Keratinocyte (primary cell): ENCODE measurements at places on chromosomes 16 and 17. TPM values are rescaled to one million over a fixed set of nuclear protein-coding genes. Genes with fewer than 3 reads are reported as not detected.

DNA sequence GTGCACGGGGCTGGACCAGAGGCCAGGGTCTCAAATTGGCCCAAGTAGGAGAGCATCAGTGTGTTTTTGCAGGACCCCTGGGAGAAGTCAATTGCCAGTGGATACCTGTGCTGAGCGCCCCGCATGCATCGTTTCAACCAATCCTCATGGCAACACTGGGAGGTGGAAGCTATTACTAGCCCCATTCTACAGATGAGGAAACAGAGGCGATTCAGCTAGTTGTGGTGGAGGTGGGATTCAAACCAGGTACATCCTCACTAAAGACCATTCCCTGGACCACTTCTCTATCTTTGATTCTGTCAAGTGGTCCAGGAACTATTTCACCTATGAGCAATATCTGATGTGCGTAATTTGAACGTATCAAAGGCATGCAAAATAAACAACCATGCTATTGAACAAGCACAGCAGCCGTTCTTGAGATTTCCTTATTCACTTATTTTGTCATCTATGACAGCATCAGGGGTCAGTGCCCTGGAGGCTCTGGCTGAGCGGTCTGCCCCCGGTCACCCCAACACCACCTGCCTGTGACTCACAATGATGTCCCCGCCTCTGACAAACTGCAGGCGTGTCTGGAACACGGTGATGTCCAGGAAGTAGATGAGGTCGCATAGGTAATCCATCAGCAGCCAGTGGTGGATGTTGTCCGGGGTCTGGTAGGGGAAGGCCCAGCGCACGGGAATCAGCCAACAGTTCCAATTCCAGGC, 54.0 kb downstream of the CNGB1 start:
- DNase-seq, result peak; percentile 85

DNA sequence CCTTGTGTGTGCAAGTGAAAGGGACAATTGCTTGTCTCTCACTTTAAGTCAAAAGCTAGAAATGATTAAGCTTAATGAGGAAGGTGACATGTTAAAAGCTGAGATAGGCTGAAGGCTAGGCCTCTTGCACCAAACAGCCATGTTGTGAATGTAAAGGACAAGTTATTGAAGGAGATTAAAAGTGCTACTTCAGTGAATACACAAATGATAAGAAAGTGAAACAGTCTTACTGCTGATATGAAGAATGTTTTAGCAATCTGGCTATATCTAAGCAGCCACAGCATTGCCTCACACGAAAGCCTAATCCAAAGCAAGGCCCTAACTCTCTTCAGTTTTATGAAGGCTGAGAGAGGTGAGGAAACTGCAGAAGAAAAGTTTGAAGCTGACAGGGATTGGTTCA, 71.0 kb downstream of the CDRT15 start:
- no peak for DNase-seq

- no peak for DNase-seq
Measured at GRCh38 chr17:2449486-2449885, 48.6 kb upstream of the MNT start.

DNA sequence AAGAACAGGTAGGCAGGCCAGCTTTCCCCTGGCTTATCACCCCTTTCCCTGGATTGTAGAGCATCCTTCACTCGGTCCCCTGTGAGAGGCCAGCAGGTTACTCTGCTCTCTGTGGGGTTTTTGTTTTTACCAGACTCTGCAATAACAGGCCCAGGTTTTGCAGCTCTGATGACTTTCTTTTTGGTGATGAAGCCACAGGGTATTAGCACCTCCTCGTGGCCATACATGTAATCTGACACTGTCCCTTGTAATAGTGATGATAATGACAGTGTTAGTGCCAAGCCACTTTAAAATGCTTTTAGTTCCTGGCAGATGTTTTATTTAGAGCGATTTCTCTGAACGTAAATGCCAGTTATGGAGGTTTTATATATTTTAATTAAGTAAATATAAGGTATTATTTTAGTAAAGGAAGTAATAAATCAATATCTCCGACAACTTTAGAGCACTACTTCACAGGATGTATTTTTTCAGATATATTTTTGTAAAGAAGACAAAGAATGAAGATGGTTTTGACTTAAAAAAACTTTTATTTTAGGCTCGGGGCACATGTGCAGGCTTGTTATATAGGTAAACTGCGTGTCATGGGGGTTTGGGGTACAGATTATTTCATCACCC, 38.0 kb upstream of the CPHXL start:
- DNase-seq, result peak; percentile 11

DNA sequence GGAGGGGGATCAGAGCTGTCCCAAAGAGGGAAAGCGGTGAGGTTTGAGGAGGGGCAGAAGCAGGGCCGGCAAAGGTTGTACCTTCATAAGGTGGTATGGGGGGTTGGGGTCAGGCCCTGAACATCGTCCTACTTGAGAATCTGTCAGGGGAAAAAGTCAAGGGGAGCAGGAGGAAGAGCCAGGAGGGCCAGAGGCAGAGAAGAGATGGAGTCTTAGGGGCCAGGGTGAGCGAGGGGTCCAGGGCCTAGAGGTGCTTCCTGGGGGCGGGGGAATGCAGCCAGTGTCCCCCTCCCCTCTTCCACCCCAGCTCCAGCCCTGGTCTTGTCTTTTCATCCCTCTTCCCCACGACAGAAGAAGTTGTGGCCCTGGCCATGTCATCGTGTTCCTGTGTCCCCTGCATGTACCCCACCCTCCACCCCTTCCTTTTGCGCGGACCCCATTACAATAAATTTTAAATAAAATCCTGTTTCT, 1.3 kb upstream of the PRRT2 start:
- no peak for DNase-seq

DNA sequence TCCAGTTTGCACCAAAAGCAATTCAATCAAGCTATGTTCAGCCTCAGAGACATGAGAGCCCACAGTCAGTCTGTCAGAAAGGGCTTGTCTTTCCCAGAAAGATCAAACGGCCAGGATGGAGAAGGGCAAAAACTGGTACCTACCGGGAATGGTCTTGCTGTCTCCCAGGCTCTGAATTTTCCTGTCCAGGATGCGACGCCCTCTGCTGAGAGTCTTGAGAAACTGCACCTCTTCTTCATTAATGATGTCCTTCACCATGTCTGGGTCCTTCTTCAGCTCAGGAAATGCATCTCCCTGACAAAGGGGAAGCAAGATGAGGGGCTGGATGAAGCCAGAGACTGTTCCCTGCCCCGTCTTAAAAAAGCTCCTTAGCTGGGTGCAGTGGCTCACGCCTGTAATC, 15.8 kb upstream of the EXOSC6 start:
- no peak for DNase-seq

GRCh38 chr16:70433458-70434103, 5.3 kb downstream of the ST3GAL2 start:
- DNase-seq, result no peak

- no peak for DNase-seq
Measured at GRCh38 chr16:58584831-58585505, 44.7 kb downstream of the CNOT1 start.

- DNase-seq, result no peak
Measured at GRCh38 chr17:49201481-49201927, 8.9 kb downstream of the GNGT2 start.

DNA sequence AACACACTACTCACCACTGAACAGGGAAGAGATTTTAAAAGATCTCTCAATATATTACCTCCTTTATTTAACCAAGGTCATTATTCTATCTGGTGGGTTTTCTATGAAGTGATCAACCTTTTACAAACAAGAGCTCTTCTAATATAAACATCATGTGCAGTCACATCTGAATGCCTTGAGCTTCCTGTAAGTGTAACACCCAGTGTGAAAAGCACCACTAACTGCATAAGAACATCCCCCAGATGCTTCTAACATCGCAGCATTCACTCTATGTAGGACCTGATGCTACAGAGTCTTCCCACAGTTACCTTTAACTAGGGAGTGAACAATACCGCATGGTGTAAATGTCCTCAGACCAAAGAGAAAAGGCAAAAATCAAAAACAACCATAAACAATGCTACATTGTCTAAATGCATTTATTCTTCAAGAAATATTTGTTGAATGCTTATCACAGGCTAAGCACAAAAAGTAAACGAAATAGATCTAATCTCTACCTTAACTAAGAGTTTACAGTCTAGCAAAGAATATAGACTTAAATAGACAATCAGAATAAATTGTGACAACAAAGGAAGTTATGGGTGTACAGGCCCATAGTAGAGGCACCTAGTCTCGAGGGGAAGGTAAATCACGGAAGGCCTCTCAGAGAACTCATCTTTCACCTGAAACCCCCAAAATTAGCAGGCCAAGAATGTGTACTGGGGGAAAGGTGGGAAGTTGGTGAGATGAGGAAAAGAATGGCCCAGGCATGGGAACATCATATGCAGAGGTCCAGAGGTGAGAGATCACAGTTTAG, 16.2 kb downstream of the SKAP1 start:
- DNase-seq, result no peak

DNA sequence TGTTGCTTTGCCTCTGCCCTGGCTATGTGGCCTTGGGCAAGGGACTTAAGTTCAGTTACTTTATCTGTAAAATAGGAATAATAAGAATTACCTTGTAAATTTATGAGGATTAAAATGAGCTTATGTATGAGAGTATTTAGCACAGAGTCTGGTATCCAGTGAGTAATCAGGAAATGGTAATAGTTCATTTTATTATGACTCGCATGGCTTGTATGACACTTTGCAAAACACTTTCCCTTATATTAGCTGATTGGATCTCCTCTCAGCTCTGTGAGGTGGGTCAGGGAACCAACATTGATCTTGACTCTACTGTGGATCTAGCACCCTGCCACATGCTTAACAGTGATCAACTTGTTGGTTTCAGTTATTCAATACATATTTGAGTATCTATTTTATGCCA, 8.3 kb upstream of the CDH3 start:
- DNase-seq, result no peak

DNA sequence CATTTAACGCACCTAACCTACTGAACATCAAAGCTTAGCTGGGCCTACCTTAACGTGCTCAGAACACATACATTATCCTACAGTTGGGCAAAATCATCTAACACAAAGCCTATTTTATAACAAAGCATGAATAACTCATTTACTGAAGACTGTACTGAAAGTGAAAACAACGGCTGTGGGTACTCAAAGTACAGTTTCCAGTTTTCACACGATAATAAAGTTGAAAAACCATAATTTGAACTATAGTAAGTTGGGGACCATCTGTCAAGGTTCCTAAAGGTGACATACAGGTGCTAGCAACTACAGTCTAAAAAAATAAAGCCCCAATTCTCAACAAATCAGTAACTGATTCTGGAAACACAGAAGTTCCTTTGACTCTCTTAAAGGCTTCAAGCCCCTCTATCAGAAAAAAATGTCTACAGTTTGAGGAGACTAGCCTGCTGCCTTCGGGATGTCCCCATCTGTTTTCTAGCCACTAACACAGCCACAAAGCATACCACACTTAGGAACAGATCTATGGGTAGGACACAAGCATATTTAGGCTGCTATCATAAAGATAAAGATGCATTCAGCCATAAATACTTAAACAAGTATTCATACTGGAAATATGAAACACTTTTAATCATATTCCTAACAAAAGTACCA, 71.3 kb downstream of the KANSL1 start:
- no peak for DNase-seq

- DNase-seq, result no peak
Measured at GRCh38 chr17:77619326-77619725, 339.2 kb upstream of the TNRC6C start.

DNA sequence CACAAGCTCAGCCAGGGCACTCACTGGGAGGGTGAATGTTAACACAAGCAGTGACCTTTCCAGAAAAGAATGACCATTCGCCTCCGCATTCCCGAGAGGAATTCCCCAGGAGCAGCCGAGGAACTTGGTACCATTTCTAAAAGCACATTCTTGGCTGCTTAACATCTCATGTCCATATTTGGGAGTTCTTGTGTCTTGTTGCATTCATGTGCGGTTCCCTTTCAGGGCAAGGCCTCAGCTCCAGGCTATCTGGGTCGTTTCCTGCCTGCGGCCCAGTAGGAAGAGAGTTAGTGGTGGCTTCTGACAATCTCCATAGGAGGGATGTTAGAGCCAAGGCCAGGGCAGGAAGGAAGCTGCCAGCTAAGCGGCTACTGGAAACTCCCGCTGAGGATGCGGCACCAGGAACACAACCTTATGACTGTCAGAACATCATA, 27.8 kb upstream of the MEAK7 start:
- DNase-seq, result peak; percentile 82

DNA sequence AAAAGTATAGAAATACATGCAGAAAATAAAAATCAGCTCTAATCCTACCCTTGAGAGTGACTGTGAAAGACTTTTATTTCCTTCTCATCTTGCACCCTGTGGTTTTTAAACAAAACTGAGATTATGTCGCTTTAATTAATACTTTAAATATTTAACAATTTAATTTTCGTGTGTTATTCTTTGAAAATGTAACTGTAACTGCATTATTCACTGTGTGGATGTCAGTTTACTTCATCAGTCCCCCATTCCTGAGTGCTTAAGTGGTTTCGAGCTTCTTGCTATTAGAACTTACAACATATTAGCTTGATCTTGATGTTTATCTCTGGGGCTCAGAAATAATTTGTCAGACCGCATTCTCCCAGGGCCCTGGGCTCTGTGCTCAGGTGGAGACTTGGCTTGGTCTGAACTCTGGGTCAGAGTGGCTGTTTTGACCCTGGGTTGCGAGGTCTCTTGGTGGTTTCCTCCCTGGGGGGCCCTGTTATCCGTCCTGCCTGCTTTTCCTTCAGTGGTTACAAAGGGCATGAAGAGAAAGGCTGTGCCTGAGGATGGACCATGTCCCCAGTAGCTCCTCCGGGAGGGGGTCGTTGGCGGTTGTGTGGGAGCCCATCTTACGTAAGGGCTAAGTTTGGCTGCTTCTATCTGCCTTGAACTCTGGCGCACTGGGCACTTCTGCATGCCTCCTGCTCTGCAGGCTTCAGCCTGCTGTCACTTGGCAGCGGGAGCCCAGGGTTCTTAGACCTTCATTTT, 25.7 kb downstream of the AKAP1 start:
- no peak for DNase-seq

GRCh38 chr16:70747703-70748631, 53.0 kb downstream of the VAC14 start:
- no peak for DNase-seq

DNA sequence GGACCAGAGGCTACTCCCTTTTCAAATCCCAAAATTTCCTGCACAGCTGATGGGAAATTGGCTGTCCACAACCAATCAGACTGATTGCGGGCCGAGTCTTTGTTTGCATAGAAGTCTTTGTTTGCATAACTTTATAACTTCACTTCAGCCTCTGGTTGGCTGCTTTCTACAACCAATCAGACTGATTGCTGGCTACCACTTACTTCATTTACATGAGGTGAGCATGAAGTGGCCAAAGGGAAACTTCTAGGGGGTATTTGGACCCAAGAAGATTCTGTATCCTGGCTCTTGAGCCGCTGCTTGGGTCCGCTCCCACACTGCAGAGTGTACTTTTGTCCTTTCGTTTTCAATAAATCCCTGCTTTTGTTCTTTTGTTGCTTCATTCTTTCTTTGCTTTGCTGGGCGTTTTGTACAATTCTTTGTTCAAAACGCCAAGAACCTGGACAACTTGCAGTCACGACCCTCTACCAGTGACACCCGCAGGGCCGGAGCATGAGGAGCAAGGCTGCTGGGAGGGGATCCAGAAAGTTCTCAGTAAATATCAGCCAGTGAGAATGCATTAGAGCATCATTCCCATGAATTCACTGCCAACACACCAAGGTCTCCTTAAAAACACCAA, 67.5 kb downstream of the IQCK start:
- no peak for DNase-seq

- no peak for DNase-seq
Measured at GRCh38 chr16:17026600-17027242, 444.0 kb downstream of the XYLT1 start.

Gene NCOR1
- 58.2 to 80.9 TPM (median 59.8 TPM) in 3 replicates for polyA plus RNA-seq

Gene PIP4K2B
- 26.4 to 29.2 TPM (median 29.2 TPM) in 3 replicates for polyA plus RNA-seq

Gene KRTAP16-1
- polyA plus RNA-seq, result not detected in 3 replicates

Gene CDH13
- 111 to 137 TPM (median 116 TPM) in 3 replicates for polyA plus RNA-seq

Gene PDE6G
- 0.24 TPM in 1 of 3 replicates, not detected in the others for polyA plus RNA-seq

Gene EXOC3L1
- not detected in 3 replicates for polyA plus RNA-seq

Gene PEMT
- 17.7 to 23.7 TPM (median 18.6 TPM) in 3 replicates for polyA plus RNA-seq

Gene FBXO47
- 0.03 TPM in 1 of 3 replicates, not detected in the others for polyA plus RNA-seq
